A549 treated with Hydrocortisone at 1 μM for 4 hours (cell line): ENCODE measurements at places on chromosomes 4 and X. TPM values are rescaled to one million over a fixed set of nuclear protein-coding genes. Genes with fewer than 3 reads are reported as not detected.

Gene CTAG1B
- total RNA-seq, result not detected in 5 replicates

Gene PRKG2
- 0.37 to 1.1 TPM (median 0.81 TPM) in 5 replicates for total RNA-seq

Gene SULT1E1
- not detected in 5 replicates for total RNA-seq

Gene P2RY10
- not detected in 5 replicates for total RNA-seq

Gene EDNRA
- 0.23 to 0.43 TPM (median 0.36 TPM) in 5 replicates for total RNA-seq

Gene SLC7A11
- 16.0 to 23.1 TPM (median 17.5 TPM) in 5 replicates for total RNA-seq

Gene HELT
- total RNA-seq, result not detected in 5 replicates

Gene NSUN7
- total RNA-seq, result 0.31 to 0.43 TPM (median 0.32 TPM) in 5 replicates
